GM23248 (cell line): ENCODE measurements at places on chromosomes 2 and 18. TPM values are rescaled to one million over a fixed set of nuclear protein-coding genes. Genes with fewer than 3 reads are reported as not detected.

GRCh38 chr2:126614524-126615227 is 41.3 kb upstream of the GYPC start:
- DNase-seq: peak; percentile 52
- no peaks in the 10 kb centered on the region for H3K36me3 ChIP-seq
- H3K4me1 ChIP-seq: no peaks in the 10 kb centered on the region

DNA sequence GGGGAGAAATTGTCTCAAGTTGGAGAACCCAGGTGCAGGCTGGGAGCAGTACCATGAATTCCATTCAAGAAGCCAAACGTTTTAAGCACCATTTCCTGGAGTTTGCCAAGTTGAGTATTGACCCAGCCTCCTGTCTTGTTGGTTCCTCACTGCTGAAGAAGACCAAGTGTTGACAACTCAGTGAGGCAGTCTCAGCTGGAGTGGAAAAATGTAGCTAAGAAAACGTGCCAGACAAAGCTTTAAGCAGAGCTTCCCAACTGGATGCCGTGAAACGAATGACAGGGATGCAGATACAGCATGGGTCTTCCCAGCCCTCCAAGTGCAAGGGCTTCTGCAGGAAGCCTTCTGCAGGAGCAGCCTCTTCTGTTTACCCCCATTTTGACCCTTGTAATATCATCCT is 778 bp upstream of the INPP1 start:
- no peaks in the 10 kb centered on the region for H3K27me3 ChIP-seq
- DNase-seq: peak; percentile 32
- no peak overlapping the region for H3K4me3 ChIP-seq
- peaks cover 14% of the 10 kb centered on the region for H3K4me1 ChIP-seq
- H3K36me3 ChIP-seq: no peaks in the 10 kb centered on the region

GRCh38 chr18:62977512-62977911 is 262.2 kb downstream of the PHLPP1 start:
- no peaks in the 10 kb centered on the region for H3K27me3 ChIP-seq
- no peaks in the 10 kb centered on the region for H3K36me3 ChIP-seq
- no peak overlapping the region for H3K4me3 ChIP-seq
- no peak for DNase-seq
- peaks cover 3% of the 10 kb centered on the region; the same call in 1 of the 2 replicates for H3K4me1 ChIP-seq
- no peak overlapping the region for H3K27ac ChIP-seq

DNA sequence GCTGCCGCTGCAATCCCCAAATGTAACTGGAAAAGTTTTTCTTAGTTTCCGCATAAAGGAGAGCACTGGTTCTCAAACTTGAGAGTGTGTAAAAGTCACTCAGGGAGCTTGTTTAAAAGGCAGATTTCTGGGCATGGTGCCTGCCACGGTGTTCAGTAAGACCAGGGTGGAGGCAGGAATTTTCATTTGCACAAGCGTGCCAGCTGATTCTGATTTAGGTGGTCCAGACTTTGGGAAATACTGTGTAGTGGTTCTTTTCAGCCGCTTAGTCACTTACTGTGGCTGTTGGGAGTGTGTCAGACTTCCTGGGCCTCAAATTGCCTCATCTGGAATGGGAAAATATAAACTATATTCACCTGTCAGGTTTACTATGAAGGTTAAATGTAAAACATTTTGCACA is 788 bp downstream of the ARMC9 start:
- H3K4me1 ChIP-seq: peaks cover 25% of the 10 kb centered on the region
- H3K27me3 ChIP-seq: no peaks in the 10 kb centered on the region
- peak; percentile 84 for DNase-seq
- H3K36me3 ChIP-seq: no peaks in the 10 kb centered on the region

ATAD2B gene
- total RNA-seq: 6.7 and 10.9 TPM in 2 replicates

- H3K27me3 ChIP-seq: no peaks in the 10 kb centered on the region
- H3K36me3 ChIP-seq: no peaks in the 10 kb centered on the region
- peak; percentile 73 for DNase-seq
- H3K4me3 ChIP-seq: no peak overlapping the region
- no peak overlapping the region for H3K27ac ChIP-seq
Measured at GRCh38 chr18:69617888-69618287, 217.2 kb downstream of the DOK6 start.

- no peak overlapping the region for H3K27ac ChIP-seq
- no peaks in the 10 kb centered on the region for H3K36me3 ChIP-seq
- DNase-seq: no peak
- H3K4me3 ChIP-seq: no peak overlapping the region
- H3K4me1 ChIP-seq: no peaks in the 10 kb centered on the region
- no peaks in the 10 kb centered on the region for H3K27me3 ChIP-seq
Measured at GRCh38 chr2:222352981-222353380, 54.2 kb upstream of the PAX3 start.

GRCh38 chr2:20061476-20061875 is 10.0 kb upstream of the LAPTM4A start:
- peak overlapping the region; percentile 92 for H3K27ac ChIP-seq
- 0 out of 2 replicates have a peak overlapping the region, but pooled peaks have one; percentile 34 for H3K4me3 ChIP-seq
- no peaks in the 10 kb centered on the region for H3K27me3 ChIP-seq
- peaks cover 27% of the 10 kb centered on the region for H3K4me1 ChIP-seq

- no peak overlapping the region for H3K4me3 ChIP-seq
- no peaks in the 10 kb centered on the region for H3K27me3 ChIP-seq
- DNase-seq: no peak
- peaks cover 66% of the 10 kb centered on the region for H3K4me1 ChIP-seq
Measured at GRCh38 chr2:36408198-36408703, 52.7 kb downstream of the CRIM1 start.

GRCh38 chr18:11108947-11109346 is 40.4 kb downstream of the PIEZO2 start:
- H3K4me3 ChIP-seq: no peak overlapping the region
- H3K36me3 ChIP-seq: no peaks in the 10 kb centered on the region
- no peak for DNase-seq
- H3K4me1 ChIP-seq: no peaks in the 10 kb centered on the region
- H3K27me3 ChIP-seq: no peaks in the 10 kb centered on the region

DNA sequence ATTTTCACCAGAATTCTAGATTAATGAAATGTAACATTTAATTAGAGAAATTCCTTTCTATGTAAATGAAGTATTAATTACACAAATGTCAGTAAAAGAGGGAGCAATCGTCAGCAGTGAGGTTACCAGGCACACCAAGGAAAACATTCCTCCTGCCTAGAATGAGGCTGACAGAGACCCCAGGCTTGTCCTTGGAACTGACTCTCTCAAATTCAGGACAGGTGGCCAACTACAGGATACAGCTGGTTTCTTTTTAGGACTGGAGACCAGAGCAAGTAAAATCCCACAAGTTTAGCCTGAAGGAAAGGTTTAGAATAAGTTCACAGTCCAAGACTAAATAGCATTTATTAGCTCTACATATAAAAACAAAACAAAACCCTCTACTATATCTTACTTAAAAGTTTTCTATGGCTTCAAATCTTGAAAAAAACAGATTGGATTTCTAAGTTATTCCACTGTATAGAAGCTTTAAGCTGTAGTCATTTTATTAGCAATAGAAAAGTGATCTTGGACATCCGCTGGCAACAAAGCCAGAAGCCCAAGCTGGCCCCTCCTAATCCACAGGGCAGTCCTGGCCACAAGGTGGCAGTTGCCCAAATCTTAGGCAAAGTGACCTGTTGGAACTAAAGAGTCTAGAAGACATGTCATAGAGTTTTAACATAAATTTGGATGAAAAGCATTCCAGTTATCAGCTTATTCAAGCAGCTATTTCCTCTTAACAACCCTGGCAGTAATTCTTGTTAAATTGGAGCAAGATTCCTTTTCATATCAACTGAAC is 81.0 kb downstream of the SP3 start:
- no peak overlapping the region for H3K27ac ChIP-seq
- H3K4me1 ChIP-seq: no peaks in the 10 kb centered on the region
- H3K36me3 ChIP-seq: no peaks in the 10 kb centered on the region
- no peaks in the 10 kb centered on the region; the same call in 1 of the 2 replicates for H3K27me3 ChIP-seq
- H3K4me3 ChIP-seq: no peak overlapping the region

GRCh38 chr18:13619505-13620205 is 106.7 kb downstream of the FAM210A start:
- H3K27me3 ChIP-seq: peaks cover 14% of the 10 kb centered on the region
- no peak overlapping the region for H3K4me3 ChIP-seq
- DNase-seq: no peak
- no peak overlapping the region for H3K27ac ChIP-seq

GRCh38 chr2:60299179-60299578 is 254.3 kb downstream of the BCL11A start:
- no peaks in the 10 kb centered on the region for H3K36me3 ChIP-seq
- peaks cover 5% of the 10 kb centered on the region; the same call in 1 of the 2 replicates for H3K4me1 ChIP-seq
- no peak overlapping the region for H3K27ac ChIP-seq
- no peaks in the 10 kb centered on the region for H3K27me3 ChIP-seq

DUSP2 gene
- total RNA-seq: 2.4 and 8.8 TPM in 2 replicates

DNA sequence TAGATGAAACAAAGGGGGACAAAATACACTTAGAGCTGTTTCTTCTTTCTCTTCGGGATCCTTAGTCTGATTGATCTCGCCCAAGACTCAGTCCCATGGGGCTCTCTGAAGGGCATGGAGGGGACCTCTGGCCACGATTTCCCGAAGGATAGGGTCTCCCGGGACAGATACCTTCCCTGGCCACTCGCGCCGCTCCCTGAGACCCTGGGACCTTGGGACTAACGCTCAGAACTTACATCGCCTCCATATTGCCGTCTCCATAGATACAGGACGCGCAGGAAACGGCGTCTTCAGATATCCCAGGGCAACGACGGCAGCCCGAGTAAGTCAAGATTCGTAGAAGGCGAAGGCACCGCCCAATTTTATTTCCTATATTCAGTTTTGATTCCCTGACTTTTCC is at the start of gene CFAP65:
CFAP65 (minus strand) TSS at position 265 of the 400 bp plus-strand sequence. CDS start 2,468 bp downstream, outside the sequence.
- no peaks in the 10 kb centered on the region for H3K4me1 ChIP-seq
- H3K27ac ChIP-seq: no peak within 1 kb of the TSS
- H3K27me3 ChIP-seq: peaks cover 45% of the 10 kb centered on the region
- H3K4me3 ChIP-seq: peak within 1 kb of the TSS; percentile 68

- DNase-seq: peak; percentile 35
- H3K4me1 ChIP-seq: peaks cover 8% of the 10 kb centered on the region; the same call in 1 of the 2 replicates
- H3K27ac ChIP-seq: no peak overlapping the region
- H3K4me3 ChIP-seq: no peak overlapping the region
Measured at GRCh38 chr2:25491003-25491696, 149.4 kb upstream of the DNMT3A start.
